ENCODE measurements at places on chromosomes 7 and 10.
A peak's percentile ranks its signal among the peaks of the same experiment; 100 is the strongest.

DNA sequence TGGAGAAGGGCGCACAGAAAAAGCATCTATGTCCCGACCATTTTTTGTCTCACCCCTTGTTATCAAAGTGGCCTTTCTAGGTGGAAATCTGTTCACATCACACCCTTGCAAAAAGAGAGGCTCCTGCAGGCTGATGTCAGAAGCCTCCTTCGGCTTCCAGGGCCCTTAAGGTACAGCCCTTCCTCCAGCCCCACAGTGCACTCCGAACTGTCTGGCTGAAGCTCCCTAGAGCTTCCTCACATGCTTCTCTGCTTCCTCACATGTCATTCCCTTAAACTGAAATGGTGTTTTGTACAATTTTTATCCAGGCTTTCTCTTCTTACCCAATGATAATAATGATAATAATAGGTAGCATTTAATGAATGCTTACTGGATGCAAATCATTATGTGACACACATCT lies 210.3 kb downstream of the INHBA start:
- no peak for DNase-seq

DNA sequence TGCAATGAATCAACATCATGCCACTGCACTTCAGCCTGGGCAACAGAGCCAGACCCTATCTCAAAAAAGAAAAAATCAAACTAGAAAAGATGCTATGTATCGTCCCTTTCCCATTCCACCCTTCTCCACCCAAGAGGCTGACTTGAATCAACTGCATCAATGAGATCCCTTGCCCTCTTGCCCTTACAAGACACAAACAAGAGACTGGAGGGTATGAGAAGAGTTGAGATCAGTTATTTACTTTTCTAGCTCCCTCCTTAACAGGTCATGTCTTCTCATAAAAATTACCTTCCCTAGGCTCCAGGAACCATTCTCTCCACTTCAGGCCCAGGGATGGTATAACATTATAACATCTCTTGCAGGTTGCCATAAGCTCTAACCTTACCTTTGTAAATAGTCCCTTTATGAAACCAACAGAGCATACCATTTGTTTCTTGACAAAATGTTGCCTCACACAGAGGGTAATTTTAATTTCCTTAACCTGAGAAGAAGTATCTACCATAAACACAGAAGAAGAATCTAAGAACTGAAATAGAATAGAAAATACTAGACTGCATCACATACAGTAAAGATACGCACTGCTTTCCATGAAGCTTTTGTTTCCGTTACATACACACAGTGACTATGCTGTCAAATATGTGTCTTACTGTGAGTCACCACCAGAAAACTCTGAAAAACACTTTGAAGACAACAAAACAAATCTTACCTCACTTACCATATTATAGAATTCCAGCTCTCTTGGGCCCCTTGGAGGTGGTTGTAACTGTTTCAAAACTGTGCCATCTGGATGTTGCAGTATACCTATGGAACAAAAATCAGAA lies 30.5 kb downstream of the IPMK start:
- DNase-seq, result no peak

DNA sequence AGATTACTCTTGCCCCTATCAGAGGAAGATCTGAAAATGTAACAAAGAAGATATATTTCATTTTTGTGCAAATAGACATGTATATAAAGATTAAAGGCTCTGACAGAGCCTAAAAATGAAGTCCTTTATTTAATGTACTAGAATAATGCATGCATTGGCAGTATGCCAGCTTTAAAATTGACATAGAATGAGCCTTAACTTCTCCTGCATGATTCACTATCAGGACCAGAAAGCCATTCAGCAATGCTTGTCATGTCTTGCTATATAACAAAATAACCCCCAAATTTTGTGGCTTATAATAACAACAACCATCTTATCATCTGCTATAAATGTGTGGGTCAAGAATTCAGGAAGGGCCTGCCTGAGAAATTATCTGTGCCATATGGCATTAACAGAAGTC lies 411.9 kb downstream of the GRM8 start:
- no peak for DNase-seq

DNA sequence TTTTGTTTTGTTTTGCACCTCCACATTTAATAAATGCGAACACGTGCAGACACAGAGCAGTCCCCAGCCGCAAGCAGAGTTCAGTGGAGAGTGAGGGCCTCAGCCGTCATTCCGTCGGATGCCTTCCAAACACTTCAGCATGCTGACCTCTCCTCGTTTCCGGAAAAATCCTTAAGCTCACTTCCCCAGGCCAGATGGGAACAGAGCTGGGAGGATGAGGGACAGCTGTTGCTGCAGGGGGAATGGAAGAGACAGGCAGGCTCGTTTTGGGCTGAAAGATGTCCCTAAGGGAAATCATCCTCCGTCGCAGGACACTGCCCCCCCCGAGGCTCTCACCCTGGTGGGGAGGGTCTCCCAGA lies 17.2 kb upstream of the FGFR2 start:
- DNase-seq, result no peak

DNA sequence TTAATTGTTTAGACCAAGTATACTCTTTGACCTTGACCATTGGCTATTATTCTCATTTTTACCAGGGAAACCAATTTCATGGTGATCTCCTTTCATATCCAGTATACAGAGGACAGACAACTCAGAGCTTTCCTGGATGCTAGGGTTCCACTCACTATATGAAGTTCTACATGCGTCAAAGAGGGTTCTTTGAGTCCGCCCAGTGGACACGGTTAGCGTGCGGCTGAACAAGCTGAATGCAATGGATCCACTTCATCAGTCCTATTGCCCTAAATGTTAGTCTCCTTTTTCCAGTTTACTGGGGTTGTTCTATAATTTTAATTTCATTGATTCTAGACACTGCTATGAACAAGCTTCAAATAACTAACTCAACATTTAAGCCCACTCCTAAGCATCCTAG lies 162.4 kb upstream of the PCLO start:
- DNase-seq, result no peak

- no peak for DNase-seq
These were observed 179.9 kb upstream of the TMEM106B start for GRCh38 chr7:12031186-12031585.

DNA sequence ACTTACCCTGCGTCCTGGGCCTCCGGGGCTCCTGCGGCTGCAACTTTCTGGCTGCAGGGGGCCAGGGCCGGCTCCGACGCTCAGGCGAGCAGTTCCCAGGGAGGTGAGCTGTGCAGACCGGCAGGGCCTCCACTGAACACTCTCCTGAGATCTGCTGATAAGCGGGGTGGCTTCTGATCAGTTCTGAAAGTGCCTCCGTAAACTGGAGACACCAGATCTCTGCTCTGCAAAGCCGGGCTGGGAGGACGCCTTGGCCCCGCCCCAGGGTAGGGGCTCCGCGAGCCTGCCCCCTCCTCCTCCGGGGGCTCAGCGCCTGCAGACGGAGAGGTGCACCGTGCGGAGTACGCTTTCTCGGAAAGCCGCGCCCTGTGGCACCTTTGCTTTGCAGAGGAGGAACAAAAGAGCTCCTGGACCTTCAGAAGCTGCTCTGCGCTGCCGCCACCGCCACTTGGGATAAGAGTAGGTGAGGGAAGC lies 141.3 kb upstream of the VKORC1L1 start:
- no peak for DNase-seq

DNA sequence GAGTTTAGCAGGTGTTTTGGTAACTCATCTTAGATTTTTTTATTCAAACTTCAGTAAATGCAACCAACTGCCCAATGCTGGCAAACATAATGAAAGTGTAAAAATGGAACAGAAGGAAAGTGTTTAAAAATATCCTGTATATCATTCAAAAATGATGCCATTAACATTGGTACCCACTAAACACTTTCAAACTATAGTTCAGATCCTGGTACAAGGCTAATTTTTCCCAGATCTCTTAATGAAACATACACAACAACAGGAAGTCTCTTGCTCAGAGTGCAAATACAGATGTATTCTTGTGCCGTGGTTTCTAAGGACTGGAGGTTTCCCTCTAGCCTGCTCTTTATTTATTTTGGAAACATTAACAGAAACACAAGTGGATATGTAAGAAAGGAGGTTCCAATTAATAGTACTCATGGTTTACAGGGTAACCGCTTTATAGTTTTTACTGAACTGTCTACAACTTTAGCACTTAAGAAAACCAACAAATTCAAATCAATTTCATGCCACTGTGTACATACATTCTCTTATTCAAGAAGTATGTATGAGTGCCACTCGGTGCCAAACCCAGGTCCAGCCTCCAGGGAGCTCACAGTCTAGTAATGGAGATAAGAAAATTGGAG lies 176.0 kb upstream of the AKR1E2 start:
- no peak for DNase-seq

DNA sequence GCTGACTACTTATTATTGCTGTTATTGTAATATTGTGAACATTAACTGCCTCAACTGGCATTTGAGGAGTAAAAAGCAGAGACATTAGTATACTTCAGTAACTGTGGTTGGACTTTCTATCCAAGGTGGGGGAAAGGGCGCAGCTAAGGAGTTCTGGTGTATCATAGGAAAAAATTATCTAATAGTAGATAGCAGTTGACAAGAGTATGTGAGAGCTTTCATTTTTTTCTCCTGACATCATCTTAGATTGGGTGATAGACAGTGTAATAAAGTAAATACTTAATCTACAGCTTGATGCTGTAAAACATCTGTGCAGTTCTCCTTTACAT lies 68.9 kb downstream of the PHTF2 start:
- no peak for DNase-seq

- DNase-seq, result no peak
These were observed 54.1 kb downstream of the DYNC2I1 start for GRCh38 chr7:158910254-158911053.

DNA sequence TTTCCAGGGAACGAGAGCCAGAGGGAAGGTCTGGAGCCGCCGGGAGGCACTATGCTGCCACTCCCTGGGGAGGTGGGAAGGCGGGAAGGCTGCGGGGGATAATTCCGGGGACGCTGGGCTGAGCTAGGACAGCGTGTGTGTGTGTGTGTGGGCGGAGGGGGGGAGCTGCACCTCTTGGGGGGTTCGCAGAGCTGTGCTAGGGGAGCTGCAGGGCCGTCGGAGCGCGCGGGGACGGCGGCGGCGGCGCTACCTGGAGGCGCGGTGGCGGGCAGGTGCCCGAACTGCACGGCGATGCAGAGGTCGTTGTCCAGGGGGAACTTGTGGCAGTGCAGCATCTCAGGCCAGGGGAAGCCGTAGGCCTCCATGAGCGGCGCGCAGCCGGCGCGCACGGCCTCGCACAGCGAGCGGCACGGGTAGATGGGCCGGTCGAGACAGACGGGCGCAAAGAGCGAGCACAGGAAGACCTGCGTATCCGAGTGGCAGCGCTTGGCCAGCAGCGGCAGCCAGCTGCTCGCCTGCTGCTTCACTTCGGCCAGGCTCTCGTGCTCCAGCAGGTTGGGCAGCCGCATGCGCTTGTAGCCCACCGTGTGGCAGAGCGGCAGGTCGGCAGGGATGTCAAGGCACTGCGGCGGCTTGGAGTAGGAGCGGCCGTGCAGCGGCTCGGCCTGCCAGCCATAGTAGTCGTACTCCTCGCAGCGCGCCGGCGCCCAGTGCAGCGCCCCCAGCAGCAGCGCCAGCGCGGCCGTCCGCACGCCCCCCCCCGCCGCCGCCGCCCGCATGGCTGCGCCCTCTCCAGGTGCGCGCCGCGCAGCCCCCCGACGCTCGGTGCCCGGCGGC lies 526 bp downstream of the SFRP5 start:
- no peak for DNase-seq

DNA sequence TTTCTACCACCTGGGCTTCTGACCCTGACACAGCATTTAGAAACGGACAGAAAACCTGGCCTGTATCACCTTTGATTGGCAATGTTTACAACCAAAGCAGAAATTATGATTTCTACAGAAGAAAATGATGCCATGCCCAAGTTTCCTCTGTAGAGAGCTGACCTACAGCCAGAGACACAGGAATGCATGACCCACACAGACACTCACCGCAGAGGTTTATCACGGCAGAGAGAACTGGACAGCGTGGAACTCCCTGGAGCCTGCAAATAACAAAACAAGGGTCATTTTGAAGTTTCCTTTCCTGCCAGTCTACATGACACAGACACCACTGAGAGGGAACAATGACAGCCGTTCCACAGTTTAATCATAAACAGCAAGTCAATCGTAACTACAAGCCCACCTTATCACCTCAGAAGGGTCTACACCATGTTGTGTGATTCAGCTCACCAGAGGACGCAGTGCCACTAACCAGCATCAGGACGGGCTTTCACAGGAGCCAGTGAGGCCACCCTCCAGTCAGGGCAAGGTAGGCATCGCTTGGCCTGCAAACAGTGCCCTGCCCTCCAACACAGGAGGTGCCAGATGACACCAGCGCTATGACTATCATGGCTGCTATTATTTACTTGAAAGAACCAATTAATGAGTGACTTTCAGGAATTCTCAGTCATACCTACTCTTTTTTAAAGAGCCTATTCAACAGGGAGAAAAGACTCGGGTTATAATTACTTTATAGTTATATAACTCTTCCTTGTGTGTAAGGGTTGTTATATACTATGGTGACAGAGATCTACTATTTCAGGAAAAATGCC lies 139.9 kb downstream of the TNS3 start:
- DNase-seq, result no peak

GRCh38 chr7:131943646-131944045 lies 387.2 kb upstream of the PODXL start:
- DNase-seq, result no peak

GRCh38 chr10:15901889-15902288 lies 41.6 kb upstream of the MINDY3 start:
- no peak for DNase-seq

DNA sequence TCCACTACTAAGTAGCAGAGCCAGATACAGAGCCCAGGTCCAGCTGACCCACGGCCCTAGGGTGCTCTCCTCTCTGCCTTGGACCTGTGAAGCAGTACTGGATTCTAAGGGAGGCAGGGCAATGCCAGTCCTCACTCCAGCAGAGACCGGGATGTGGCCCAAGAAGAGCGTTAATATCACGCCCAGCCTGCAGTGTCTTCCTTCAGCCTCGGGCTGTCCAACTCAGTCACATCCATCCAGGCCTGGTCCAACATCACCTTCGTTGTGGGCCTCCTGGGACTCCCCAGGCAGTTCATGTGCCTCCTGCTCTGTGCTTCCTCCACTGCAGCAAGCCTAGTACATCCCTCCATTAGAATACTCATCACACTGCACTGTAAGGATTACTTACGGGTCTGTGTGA lies 114.5 kb downstream of the GRID1 start:
- DNase-seq, result peak; percentile 19

- no peak for DNase-seq
These were observed 67.4 kb downstream of the PDGFA start for GRCh38 chr7:452226-452751.

All from sciatic nerve (tissue), 2 donors.